ENCODE measurements at places on chromosomes 11 and 22. TPM values are rescaled to one million over a fixed set of nuclear protein-coding genes. Genes with fewer than 3 reads are reported as not detected.

Gene P4HA3
- not detected for total RNA-seq

Gene PANX3
- not detected for total RNA-seq

Gene MYO7A
- total RNA-seq, result 2.3 TPM

DNA sequence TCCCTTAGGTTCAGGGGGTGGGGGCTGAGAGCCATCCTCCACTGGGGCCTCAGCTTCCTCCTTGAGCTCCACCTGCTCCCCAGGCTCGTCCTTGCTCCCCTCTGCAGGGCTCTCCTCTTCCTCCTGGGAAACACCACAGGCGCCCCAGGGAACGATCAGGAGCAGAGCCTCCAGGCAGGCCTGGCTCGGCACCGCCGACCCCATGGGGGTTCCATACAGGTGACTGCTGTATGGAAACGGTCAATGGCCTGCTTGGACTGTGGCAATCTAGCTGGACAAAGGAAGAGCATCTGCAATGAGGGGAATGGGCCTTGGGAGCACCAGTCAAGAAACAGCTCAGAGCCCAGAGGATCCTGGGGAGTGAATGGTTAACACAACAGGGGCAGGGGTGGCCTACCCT is 7.9 kb downstream of the HYOU1 start:
- no peak overlapping the region for H3K4me3 ChIP-seq
- DNase-seq, result no peak
- H3K4me1 ChIP-seq, result peaks cover 7% of the 10 kb centered on the region
- H3K27me3 ChIP-seq, result no peaks in the 10 kb centered on the region
- peaks cover 80% of the 10 kb centered on the region for H3K36me3 ChIP-seq

DNA sequence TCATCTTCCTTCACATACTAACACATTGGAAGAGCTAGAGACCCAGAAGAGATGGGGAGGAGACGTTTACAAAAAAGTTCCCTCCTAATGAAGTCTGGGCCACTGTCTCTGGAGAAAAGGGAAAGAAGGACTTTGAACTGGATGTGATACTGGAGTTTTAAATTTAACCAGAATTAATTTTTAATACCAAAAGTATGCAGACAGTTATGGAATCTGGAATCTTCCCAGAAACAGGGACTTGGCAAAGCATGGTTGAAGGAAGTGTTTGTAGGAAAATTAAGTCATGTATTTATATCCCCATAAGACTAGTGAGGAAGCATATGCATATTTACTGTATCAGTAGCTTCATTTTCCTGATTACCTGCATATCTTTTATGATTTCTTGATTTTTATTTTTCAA is 215.5 kb downstream of the TTC28 start:
- H3K36me3 ChIP-seq, result no peaks in the 10 kb centered on the region
- no peaks in the 10 kb centered on the region for H3K27me3 ChIP-seq
- DNase-seq, result no peak
- H3K4me1 ChIP-seq, result peaks cover 7% of the 10 kb centered on the region
- H3K4me3 ChIP-seq, result no peak overlapping the region

Gene SYT12
- total RNA-seq, result 7.3 TPM

Gene ARFGAP2
- total RNA-seq, result 60.5 TPM
